RPMI8226 (cell line): ENCODE measurements at places on chromosomes 12 and 14.
A peak's percentile ranks its signal among the peaks of the same experiment; 100 is the strongest.

GRCh38 chr12:54329759-54330158, 4.8 kb downstream of the COPZ1 start:
- DNase-seq, result no peak

DNA sequence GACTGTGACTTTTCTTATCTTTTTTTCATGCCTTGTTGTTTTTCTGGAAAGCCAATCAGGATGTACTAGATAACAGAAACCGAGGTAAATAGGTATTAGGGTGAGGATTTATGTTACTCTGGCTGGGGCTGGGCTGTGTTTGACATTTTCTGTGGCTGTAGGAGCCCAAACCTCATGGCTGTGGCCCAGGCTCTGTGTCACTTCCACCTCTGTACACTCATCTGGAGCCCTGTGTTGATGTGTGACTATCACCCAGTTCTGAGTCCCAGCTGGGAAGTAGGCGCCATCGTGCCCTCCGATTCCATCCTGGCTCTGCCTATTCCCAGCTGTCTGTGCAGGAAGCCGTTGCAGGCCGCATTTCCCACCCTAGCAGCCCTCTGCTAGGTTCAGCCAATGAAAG, 1.6 kb upstream of the HHIPL1 start:
- no peak for DNase-seq

- DNase-seq, result peak; percentile 5
These were observed 30.7 kb downstream of the TMEM229B start for GRCh38 chr14:67457782-67458181.

DNA sequence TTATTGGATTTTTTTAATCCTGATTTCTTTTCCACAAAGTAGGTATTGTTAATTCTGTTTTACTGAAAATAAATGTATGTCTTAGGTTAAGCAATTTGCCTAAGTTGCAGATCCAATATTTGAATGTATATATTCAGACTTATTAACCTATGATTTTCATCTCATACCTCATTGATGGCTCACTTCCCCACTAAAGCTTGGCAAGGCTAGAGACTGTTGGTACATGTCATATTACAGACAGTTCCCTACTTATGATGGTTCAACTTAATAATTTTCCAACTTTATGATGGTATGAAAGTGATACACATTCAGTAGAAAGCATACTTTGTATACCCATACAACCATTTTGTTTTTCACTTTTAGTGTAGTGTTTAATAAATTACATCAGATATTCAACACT, 33.2 kb upstream of the KCNH3 start:
- no peak for DNase-seq

- DNase-seq, result no peak
These were observed at the start of gene RFLNA for GRCh38 chr12:124294780-124295341. Gene RFLNA, plus strand, starts transcription at chr12:124295093. Its CDS starts 337 bp downstream, at chr12:124295430.

DNA sequence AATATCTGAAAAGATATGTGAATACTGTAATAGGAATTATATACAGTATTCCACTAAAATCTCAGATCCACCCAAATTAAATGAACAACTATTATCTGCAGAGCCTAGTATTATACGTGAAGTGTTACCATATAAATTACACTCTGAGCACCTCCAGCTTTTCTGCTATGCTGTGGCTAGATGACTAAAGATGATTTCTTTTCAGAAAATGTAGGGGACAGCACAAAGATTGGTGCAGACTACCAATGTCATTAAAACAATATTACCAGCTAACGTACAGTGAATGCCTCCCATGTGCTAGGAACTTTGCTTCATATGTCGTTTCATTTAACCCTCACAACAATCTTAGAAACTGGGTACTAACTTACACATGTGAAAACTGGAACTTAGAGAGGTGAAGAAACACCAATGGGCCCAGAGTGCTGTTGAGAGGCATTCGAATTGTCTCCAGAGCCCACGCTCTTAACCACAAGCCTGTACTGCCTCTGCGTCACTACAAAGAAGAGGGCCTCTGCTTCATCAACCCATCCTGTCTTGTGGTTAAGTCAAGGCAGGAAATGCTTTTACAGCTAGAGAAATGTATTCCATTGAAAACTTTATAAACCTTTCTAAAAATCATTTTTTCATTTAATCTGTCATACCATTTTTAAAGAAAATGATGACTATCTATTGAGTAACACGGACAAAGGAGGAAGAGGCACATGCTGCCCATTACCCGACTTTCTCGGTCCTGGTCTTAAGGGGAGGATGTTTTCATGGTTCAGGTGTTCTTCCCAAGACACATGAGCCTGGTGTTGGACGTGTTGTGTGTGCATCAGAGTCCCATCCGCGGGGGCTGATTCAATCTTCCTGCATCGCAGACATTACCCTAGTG, 1.3 kb downstream of the GPR65 start:
- no peak for DNase-seq

DNA sequence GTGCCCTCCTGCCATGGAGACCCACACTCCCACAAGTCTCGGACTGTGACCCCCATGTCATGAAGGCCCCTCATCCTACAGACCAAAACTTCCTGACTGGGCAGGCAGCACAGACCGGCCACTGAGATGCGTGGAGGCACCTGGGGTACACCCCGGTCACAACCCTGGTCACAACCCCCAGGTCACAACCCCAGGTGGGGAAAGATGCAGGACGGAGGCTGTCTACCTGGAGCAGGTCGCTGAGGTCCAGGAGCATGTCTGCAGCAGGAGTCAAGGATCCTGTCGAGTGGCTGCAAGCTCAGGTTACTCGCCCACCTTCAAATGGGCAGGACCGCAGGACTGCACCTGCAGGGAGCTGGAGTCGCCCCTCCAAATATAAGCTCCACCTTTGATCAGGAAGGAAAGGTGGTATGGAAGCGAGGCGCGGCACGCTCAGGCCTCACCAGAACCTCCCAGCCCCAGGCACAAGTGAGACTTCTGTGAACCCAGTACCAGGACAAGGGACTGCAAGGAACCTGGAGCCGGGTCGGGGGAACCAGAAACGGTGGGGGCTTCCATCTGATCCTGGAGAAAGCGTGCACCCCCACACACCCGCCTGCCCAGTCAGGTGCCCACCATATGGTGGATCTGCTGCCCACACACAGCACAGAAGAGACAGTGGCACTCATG, 8.1 kb downstream of the BTBD6 start:
- DNase-seq, result no peak

- DNase-seq, result no peak
These were observed 17.9 kb downstream of the RNF34 start for GRCh38 chr12:121417847-121418246.

GRCh38 chr14:26917086-26917485, 319.3 kb upstream of the NOVA1 start:
- no peak for DNase-seq

DNA sequence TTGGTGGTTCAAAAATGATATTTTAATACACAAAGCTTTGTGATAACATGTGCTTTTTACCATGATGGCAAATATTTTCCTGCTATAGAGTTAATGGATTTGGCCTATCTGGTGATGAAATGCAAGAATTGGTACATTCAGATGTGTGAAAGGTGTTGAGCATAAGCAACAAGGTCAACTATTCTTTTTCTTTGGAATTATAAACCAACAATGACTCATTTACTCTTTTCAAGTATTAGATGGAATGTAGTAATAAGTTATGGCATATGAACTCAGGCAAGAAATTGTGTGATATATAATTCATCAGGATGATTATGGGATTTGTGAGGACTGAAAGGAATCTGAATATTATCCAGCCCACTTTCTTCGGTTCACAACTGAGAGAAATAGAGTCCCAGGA, 471.4 kb downstream of the ETNK1 start:
- DNase-seq, result no peak

GRCh38 chr12:104740668-104741067, 217.4 kb downstream of the SLC41A2 start:
- no peak for DNase-seq

DNA sequence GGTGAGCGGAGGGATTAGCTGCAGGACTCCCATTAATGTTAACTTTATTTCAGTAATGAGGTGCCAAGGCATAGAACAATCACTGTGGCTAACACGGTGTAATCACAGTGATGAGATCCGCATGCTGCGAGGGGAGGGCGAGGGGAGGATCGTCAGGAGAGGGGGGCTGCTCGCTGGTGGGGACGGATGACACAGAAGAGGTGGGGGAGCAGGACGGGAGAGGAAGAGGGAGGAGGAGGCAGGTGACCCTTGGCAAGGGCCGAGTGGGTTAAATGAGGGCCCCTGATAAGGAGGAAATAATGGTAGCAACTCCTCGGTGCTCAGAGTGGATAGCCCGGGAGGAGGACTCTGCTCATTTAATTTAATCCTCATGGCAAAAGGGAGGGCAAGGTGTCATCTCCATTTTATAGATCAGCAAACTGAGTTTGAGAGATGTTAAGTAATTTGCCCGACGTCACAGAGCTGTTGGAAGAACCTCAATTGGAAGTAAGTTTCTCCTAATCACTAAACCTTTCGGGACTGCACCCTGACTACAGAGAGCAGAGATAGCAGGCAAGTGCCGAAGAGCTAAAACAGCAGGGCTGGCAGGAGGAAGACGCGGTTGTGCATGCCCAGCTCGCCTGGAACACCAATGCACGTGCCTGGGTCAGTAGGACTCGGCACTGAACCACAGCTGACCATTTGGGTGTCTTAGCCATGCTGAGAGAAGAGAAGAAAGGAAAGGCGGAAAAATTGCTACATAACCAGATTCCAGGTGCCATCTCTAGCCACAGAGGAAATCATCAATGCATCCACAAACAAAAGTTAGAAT, 43.0 kb downstream of the SPRING1 start:
- DNase-seq, result no peak

- DNase-seq, result no peak
These were observed 29.1 kb downstream of the JDP2 start for GRCh38 chr14:75456997-75457335.

- DNase-seq, result peak; percentile 61
These were observed 1.9 kb downstream of the IFNG-AS1 start for GRCh38 chr12:67991158-67991557.

GRCh38 chr12:49274396-49275069, 9.7 kb downstream of the TUBA1C start:
- no peak for DNase-seq

DNA sequence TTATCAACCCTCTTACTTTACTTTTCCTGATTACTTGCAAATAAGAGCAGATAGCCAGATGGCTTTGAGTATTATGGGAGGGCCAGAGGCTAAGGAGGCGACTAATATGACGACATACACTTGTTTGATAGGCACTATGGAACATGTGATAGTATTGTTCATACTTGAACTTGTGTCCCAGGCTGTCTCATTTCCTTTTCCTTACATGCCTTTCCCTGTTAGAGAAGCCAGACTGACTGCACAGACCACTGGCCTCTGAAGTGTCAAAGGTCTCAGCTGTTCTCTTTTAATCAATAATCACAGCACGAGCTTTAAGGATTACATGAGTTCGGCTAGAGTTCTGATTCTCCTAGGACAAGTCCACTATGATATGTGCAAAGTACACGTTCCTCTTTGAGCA, 326.0 kb downstream of the PRKD1 start:
- DNase-seq, result no peak

DNA sequence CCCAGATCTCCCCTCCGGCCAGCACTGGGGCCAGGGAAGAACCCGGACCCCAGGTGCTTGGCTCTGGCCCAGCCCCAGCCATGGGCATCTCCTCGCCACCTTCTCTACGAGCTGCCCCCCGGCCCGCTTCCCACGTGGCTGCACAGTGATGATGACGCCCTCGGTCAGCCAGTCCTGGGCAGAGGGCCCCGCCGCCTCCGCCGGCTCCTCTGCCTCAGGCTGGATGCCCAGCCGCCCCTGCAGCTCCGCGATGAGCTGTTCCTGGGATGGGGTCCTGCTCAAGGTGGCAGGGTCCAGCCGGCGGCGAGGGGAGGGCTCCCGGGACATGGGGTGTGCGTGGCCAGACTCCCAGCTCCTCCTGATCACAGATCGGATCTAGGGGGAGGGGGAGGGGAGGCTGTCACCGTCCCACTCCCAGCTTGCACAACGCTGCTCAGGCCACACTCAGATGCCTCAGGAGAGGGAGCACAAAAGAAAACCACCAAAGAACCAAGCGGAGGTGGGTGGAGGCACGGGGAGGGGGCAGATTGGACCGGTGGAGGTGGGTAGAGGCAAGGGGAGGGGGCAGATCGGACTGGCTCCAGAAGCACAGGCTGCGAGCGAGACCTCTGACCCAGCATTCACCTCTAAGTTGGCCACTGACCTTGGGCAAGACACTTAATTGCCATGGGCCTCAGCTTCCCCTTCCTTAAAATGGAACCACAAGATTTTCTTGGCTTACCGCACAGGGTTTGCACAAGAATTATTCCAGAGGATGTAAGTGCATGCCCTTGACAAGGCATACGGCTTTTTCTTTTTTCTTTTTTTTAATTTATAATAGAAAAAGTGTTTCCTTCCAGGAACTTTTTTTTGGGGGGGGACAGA, 16.1 kb upstream of the RPLP0 start:
- DNase-seq, result no peak

GRCh38 chr14:77554207-77554606, 55.6 kb upstream of the ISM2 start:
- no peak for DNase-seq

- peak; percentile 92 for DNase-seq
These were observed 32.7 kb downstream of the DAD1 start for GRCh38 chr14:22556021-22556989.

DNA sequence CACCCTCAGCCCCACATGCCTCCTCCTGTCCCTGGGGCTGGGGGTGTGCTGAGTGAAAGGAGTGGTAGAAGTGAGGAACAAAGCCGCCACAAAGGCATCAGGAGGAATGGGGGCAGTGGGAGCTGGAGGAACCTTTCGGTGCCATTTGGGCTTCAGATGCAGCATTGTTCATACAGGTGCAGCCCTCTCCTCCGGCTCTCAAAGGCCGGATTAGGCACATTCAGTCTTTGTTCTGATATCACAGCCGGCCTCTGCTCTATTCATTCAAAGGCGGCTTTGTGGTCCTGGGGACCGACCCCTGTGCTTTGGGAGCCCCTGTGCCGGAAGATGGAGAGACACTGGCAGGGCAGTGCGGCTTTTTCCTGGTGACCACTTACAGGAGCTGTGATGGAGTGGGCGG, 53.2 kb downstream of the SMOC1 start:
- no peak for DNase-seq

DNA sequence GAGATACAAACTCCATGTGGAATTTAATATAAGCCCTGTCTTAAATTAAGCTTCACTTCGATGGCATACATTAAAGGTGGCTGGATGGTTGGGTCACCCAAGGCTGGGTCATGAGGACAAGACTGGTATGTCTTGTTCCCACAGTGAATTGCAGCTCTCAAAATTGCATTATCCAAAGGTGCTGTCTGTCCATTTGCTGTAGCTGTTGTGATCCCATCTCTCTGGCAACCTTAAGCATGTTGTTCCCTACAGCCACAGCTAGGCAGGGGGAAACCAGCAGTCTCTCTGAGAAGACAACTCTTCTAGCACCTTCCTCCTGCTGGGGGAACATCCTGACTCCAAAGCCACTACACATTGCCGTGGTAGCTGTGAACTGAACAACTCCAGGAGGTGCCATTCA, 187.0 kb downstream of the NUAK1 start:
- DNase-seq, result no peak

GRCh38 chr14:93648440-93649168, 139.7 kb downstream of the PRIMA1 start:
- DNase-seq, result peak; percentile 51

- no peak for DNase-seq
These were observed 23.4 kb downstream of the ALDH1L2 start for GRCh38 chr12:105060715-105061378.

GRCh38 chr12:42770261-42770660, 180.7 kb upstream of the PRICKLE1 start:
- no peak for DNase-seq
